ENCODE measurements at places on chromosomes 16 and 17.

DNA sequence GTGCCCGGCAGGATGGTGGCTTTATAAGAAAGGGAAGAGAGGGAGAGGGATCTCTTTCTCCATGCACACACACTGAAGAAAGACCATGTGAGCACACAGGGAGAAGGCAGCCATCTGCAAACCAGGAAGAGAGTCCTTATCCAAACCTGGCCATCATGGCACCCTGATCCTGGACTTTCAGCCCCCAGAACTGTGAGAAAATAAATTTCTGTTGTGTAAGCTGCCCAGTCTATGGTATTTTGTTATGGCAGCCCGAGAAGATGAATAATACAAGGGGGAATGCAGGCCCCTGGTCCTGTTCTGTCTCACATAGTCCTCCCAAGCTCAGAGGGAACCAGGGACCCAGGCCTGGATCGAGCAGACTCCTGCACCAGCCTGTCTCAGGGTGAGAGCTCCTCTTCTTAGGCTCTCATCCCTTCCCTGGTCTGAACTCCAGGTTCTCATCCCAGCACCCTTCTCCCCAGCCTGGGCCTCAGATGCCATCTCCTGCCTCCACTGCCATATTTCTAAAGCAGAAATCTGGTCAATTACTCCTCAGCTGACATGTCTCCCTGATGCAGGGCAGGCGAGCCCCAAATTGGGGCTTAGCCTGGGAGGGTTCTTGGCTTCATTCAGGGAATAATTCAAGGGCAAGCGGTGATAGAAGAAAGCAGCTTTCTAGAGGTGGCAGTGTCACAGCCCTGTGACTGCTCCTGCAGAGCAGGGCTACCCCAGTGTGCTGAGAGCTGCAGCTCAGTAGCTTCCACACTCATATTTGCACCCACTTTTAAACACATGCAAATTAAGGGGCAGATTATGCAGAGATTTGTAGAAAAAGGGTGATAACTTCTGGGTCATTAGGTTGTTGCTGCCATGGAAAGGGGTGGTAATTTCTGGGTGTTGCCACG lies 28.8 kb downstream of the IGFBP4 start:
- no peak for DNase-seq

DNA sequence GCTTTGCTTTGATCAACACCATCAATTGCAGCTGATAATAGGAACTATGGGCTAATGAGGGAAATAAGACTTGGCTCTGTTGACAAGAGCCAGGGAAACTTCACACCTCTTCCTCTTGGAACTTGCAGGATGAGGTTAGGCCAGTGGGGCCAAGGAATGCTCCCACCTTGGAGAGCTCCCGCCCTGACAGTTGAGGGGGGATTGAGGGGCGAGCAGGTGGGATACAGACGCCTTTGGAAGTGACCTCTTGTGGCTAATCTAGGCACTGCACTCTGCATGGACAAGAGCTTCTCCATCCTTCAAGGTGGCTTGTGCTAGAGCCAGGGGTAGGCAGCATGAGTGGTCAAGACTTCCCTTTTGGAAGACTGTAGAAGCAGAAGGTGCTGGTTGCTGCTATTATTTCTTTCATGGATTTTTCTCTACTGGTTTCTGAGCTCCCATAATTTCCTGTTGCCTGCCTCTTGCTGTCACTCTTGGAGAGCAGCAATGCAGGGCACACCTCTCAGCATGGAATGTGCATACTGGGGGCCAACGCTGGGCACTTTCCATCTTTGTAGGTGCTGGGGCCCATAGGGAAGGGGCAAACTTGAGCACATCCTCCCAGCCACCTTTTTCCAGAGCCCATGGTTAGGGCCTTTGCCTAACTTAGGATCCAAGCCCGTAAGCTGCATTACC lies 2.3 kb upstream of the PHF12 start:
- DNase-seq, result no peak

GRCh38 chr16:20660325-20660724 lies 37.2 kb downstream of the ACSM1 start:
- DNase-seq, result no peak

- DNase-seq, result no peak
Measured at GRCh38 chr17:31621566-31621965, 230.1 kb downstream of the RAB11FIP4 start.

DNA sequence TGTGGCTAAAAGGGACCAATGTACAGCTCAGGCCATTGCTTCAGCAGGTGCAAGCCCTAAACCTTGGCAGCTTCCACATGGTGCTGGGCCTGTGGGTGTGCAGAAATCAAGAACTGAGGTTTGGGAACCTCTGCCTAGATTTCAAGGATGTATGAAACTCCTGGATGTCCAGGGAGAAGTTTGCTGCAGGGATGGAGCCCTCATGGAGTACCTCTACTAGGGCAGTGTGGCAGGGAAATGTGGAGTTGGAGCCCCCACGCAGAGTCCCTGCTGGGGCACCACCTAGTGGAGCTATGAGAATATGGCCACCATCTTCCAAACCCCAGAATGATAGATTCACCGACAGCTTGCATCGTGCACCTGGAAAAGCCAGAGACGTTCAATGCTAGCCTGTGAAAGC lies 13.0 kb downstream of the EFCAB5 start:
- DNase-seq, result no peak

DNA sequence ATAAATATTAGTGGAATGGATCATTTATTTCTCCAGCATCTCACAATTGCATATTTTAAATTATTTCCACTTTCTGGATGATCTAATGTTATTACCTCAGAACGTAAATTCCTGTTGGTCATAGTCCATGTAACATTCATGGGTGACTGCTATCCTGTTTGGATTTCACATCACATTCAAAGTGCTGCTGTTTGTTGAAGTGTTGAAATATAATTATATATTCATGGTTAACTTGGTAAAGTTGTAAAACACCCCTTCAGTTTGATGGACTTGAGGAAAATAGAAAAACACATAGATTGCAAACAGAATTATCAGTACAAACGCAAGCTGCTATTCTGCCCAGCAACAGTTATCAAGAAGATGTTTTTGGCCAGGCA lies 59.6 kb downstream of the TANGO6 start:
- no peak for DNase-seq

- DNase-seq, result no peak
Measured at GRCh38 chr17:67902511-67903231, 77.4 kb downstream of the BPTF start.

DNA sequence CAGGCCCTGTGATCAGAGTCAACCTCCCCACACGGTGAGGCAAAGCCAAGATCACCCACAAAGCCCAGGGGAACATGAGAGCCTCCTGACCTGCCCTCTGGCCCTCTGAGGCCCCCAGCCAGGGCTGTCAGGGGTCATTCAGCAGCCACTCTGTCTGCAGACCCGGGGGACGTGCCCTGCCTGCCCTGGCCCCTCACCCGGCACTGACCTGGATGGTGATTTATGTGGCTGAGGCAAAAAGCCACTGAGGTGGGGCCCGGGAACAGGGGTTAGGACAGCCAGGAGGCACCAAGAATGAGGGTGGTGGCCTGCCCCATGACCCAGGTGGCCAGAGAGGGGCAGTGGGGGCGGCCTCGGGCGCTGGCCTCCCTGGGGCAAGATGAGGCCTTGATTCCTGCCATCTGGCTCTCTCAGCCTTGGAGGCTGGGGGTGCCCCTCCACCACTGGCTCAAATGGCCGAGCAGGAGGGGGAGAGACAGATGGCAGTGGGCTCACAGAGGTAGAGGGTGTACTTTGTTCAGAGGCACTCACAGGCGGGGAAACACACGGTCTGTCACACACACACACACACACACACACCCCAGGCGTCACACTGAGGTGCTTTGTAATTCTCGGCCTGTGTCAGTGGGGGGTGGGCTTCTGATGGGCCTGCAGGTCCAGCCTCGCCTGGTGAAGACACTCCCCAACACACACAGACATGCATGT lies 174.0 kb upstream of the GSE1 start:
- no peak for DNase-seq

- DNase-seq, result no peak
Measured at GRCh38 chr17:73492125-73492820, 152.0 kb downstream of the SDK2 start.

- DNase-seq, result no peak
Measured at GRCh38 chr17:81528384-81528650, 140 bp downstream of the FSCN2 start.
